GM23338 (cell line): ENCODE measurements at places on chromosomes 5 and 9. TPM values are rescaled to one million over a fixed set of nuclear protein-coding genes. Genes with fewer than 3 reads are reported as not detected.
A peak's percentile ranks its signal among the peaks of the same experiment; 100 is the strongest.

DNA sequence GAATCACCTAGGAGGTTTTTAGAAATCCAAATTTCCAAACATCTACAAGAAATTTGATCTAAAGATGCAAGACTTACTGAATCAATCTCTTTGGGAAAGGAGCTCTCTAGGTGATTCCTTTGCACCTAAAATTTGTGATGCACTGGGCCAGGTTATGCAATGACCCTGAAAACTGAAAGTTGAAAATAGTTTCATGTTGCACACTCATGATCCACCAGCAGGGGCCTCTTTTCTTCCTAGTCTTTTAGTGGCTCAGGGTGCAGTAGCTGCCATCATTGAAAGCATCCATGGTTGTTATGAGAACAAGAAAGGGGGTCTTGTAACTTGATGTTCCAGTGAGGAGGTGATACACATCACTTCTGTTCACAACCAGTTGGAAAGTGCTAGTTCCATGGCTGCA is 486.8 kb downstream of the PSAT1 start:
- DNase-seq: peak; percentile 49

DNA sequence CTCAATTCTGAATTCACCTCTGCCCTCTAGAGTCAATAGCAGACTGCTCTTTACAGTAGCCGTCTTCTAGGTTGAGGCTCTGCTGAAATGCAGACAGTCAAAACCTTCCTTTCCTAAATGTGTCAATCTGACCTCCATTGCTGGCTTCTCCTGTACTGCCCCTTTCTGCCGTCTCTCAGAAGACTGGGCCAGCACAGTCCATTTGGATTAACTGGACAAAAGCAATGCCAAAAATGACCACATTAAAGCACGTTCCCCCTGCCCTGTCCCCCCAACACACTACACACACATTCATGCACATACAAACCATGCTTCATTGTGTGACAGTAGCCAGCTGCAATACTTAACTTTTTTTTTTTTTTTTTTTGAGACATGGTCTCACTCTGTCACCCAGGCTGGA is 130.2 kb upstream of the LIFR start:
- no peak for DNase-seq

GRCh38 chr5:60514152-60514551 is 185.8 kb downstream of the DEPDC1B start:
- DNase-seq: no peak

IL17B gene
- total RNA-seq: not detected in 2 replicates

DNA sequence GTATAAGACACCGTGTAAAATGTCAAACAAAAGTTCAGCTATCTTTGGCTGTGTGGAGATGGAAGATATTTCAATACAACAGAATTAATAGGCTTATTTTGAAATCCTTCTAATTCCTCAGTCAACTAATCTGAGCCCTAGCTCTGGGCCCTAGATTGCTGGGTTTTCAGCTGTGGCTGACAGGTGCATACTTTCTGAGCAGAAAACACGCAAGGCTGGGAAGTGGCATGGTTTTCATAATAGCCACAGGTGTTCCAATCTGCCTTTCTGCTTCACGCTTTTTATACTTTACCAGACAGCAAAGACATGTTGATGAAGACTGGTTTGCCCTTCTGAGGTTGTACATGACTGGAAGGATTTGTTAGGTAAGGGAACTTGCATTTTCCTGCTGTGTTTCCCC is 20.7 kb upstream of the XPA start:
- no peak for DNase-seq

DNA sequence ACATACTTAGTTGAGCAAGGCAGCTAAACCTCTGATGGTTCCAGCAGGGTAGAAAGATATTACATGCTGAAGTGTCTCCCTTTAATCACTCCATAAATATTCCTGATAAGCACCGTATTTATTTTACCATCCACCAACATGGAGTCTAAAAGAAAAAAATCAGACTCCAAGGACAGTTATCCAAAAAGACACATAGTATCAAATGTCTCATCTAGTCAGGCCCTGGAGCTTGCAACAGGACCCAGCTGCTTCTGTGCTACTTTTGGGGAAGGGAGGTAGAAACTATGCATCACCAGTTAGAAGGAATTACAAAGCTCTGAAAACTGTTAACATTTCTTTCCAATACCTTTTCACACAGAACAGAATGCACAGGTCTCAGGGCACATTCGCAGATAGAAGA is 88.1 kb downstream of the S1PR3 start:
- no peak for DNase-seq

DNA sequence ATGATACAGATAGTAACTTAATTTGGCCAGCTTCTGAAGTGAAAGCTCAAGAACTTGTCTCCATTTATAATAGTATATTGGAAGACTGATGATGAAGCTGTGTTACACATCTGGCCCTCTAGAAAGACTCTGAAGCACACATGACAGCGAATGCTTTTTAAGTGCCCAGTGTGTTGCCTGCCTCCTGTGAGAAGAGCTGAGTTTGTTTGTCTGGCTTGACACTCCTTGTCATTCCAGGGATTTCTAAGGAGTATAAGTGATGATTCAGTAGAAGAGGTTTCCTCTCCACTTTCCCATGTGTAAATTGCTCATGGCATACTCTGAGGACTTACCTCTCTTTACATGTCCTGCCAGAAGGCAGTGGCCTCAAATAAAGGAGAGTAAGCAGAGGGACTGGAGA is 30.4 kb upstream of the LRRTM2 start:
- no peak for DNase-seq

EPB41L4A gene
- total RNA-seq: 3.4 and 6.0 TPM in 2 replicates

ALDH1A1 gene
- total RNA-seq: 2.7 and 3.4 TPM in 2 replicates

DNA sequence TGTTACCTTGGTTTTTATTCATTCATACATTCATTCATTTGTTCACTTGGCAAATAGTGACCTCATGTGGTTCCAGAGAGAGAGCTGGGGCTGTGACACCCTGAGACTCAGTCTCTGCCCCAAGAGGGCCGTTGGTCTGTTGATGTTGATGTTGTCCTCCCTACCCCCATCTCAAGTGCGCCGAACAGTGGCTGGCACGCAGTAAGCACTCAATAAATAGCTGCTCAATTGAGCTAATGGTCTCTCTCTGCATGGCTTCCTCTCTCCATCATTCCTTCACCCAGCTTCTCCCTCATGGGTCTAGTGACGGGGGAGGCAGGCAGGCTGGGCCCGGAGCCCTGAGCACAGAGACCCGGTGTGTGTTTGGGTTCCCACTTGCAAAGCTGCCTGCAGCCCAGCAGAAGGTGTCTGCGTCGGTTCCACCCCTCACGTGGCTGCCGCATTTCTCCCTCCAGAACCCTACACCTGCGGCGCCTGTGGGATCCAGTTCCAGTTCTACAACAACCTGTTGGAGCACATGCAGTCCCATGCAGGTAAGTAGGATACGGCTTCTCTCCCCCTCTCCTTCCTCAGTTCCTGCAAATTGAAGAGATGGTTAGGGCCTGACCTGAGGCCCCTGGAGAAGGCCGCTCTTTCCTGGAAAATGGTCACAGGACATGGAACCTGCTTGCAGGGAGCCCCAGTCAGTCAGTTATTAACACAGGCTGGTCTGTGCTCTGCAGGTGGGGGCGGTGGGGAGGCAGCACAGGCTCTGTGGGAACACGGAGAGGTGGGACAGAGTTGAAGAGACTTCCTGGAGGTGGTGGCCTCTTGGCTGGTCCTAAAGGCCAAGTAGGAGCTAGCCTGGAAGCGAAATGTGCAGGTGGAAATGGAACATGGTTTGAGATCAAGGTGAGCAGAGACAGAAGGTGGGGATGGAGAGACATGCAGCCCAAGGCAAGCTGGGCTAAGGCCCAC is 42.0 kb downstream of the AMBP start:
- DNase-seq: no peak

TMEM252 gene
- not detected in 2 replicates for total RNA-seq

CNTLN gene
- 12.1 and 17.7 TPM in 2 replicates for total RNA-seq

GRCh38 chr5:148020257-148020988 is 43.4 kb upstream of the SPINK5 start:
- DNase-seq: no peak

- no peak for DNase-seq
These were observed 36.9 kb downstream of the FAM78A start for GRCh38 chr9:131239161-131239975.

- no peak for DNase-seq
These were observed 39.2 kb upstream of the RAB3C start for GRCh38 chr5:58543723-58544122.

DNA sequence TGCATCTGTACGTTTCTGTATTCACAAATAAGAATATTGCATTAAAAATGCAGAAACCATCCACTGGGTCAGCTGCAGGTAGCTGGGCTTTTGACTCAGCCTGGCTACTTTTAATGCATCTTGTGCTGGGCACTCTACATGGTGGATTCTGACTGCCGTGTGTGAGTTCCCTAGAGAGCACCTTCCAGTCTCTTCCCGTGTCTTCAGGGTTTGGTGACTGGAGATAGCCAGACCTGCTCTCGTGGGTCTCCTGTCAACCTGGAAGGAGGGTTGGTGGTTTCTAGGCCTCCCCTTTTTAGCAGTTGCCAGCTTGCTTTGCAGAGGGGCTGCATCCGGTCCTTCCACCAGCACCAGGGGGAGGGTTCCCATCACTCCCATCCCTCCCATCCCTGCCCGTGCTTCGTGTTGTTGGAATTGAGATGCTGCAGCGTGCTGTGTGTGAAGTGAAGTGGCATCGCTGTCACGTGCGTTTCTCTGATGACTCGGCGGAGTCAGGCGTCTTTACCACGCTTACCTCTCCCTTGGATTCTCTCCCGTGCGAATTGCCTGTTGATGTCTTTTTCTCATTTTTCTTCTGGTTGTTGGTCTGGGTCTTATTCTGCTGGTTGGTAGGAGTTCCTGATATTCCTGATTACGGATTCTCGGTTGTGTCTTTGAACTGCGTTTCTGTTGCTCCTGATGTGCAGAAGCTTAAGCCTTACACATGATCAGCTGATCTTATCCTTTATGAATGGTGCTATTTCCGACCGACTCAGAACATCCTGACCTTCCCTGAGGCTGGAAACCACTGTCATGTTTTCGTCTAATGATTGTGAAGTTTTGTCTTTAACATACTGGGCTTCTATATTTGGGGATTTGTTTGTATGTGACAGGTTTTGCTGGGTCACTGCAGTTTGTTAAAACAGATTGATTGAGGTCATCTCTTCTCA is 16.9 kb downstream of the FBXW5 start:
- no peak for DNase-seq

- no peak for DNase-seq
These were observed 42.7 kb downstream of the ERAP1 start for GRCh38 chr5:96765043-96765442.

ELOVL7 gene
- 6.5 and 7.0 TPM in 2 replicates for total RNA-seq

DNA sequence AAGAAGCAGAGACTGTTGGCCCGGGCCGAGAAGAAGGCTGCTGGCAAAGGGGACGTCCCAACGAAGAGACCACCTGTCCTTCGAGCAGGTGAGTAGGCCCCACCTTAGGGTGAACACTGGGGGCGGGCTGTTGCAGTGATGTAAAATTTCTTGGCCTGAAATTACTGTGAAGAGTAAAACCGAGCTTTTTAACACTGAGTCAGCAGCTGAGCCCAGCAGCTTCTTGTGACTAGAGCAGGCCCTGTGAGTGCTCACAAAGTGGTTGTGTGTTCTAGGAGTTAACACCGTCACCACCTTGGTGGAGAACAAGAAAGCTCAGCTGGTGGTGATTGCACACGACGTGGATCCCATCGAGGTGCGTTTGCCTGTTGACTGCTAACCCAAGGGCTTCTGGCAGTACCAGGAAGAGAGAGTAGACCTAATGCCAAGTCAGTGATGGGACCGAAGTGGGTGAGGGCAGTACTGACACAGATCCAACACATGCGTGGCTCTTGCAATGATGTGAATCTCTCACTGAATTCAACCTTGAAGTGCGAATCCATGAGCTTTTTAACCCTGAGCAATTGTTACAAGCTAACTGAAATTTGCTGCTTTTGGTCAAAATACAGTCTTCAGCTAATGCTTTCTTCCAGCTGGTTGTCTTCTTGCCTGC is 2.1 kb downstream of the RPL7A start:
- DNase-seq: no peak

GRCh38 chr9:80134487-80134886 is 562.7 kb downstream of the TLE4 start:
- no peak for DNase-seq

DNA sequence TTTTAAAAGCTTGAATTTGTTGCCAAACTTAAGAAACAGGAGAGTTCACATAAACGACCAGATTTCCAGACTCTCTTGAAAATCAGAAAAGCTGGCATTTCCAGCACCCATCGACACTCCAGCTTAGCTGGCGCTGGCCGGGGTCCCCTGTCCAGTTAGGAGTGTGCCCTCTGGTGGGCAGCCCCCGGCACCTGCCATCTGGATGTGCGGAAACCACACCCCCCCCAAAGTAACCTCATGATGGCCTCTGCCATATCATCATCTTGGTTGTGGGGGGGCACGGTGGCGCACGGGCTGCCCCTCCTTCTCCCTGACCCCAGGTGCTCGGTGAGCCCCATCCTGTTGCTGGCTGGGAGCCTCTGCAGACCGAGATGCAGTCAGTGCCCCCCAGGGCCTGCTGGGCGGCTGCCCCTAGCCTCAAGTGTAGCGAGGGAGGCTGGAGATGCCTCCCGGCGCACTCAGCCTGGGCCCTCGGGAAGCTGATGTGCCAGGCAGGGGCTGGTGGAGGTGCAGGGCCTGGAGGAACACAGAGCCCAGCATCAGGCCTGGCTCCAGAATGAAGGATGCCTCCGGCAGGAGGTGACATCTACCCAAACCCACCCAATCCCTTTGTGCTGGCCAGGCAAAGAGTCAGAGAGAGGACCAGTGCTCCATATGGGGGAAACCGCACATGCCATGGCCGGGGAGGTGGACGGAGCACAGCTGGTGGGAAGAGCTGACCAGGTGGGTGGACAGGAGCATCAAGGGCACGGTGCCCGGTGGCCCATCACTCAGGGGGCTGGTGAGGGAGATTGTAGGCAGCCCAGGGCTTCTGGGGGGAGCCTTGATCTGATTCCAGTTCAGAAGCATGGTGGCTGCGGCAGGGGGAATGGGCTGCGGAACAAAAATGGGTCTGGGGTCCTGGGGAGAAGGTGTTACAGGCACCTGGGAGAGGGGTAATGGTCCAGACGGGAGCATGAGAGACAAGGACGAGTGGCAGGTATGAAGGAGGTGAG is 70.6 kb downstream of the ADAMTS2 start:
- no peak for DNase-seq

DNA sequence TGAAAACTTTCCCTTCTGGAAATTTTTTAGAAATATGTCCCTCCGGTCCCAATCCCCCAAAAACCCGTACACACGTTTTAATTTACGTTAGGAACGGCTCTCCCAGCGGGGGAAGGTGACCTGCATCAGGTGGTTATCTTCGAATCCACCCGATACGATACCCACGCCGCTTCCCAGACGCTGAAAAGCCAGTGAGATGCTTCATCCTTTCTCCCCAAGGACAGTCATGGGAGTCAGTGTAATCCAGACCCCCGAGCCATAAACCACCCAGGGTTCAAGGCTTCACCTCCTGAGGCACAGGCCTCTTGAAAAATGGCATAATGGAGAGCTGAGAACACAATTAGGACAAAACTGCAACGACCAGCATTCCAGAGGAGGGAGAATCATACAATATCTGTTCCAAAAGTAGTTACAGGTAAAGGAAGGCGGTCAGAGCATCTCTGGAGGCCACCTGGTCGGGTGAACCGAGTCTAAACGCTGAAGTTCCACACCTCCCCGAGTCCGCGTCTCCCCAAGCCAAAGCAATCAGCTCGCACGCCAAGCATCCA is 857 bp downstream of the FAM169A start:
- no peak for DNase-seq
